Fibroblast of villous mesenchyme (primary cell): ENCODE measurements at places on chromosomes 1 and 21. TPM values are rescaled to one million over a fixed set of nuclear protein-coding genes. Genes with fewer than 3 reads are reported as not detected.

DNA sequence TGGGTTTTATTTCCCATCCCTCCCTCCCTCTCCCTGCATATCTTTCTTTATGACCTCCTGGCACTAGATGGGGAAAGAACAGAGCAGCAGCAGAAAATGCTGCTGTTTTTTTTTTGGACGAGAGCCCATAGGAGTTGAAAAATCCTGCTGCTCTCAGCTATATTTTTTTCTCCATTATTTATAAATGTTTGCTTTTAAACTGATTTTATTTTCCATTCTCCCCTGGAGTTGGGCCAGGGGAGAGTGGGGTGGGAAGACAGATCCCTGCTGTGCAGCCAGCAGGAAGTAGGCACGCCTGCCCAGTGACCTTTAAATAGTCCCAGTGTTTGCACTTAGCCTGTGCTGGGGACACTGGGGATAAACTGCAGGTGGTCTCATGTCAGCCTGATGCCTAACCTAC lies 17.4 kb downstream of the SFT2D2 start:
- DNase-seq = peak; percentile 37

DNA sequence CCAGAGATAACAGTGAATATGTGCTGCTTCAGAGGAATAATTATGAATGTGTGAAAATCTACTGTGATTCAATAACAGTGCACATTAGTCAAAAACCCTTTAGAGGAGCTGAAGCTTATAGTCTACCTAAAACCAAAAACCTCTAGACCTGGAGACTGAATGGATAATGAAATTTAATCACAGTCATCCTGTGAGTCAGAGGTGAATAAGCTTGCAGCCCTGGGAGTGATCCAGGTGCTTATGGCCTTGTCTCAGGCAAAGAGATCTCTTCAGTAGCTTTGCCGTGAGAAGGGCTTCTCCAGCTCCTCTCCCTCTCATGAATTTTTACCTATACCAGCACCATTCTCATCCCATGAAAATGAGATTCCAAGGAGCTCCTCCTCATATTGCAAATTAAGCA lies 81.3 kb upstream of the RGS4 start:
- DNase-seq = no peak

GRCh38 chr1:67019600-67020136 lies 34.3 kb downstream of the SLC35D1 start:
- no peak for DNase-seq

GRCh38 chr21:34690041-34690792 lies 21.4 kb downstream of the CLIC6 start:
- no peak for DNase-seq

DNA sequence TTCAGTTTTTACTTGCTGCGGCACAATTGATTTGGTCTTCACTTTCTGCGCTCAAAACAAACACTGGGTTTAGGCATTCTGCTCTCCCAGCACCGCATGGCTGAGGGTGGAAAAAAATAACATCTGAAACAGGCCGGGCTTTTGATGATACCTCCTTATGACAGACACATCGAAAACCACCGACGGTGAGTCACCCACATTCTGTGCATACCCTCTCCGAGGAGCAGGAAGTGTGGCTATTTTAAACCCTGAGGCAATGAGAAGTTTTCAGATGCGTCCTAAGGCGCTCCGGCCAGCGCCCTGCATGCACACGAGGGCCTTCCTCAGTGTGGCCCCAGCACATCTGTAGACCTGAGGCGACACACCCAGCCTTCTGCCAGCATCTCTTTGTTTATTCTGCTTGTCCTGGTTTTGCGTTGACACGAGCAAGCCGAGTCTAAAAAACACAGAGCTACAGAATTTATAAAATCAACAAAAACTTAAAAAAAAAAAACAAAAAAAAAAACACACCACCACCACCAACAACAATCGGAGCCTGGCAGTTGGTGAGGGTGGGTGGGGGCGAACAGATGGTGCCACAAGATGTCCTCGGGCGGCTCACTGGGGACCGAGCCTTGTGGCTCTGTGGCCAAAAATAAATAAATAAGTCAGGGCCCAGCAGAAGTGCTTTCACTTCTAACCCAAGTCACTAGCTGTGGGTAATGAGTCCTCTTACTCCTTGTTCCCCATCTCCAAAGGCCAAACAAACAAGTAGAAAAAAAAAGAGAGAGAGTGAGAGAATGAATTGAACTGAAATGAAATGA lies 162.6 kb upstream of the IRF2BP2 start:
- DNase-seq = peak; percentile 98

DNA sequence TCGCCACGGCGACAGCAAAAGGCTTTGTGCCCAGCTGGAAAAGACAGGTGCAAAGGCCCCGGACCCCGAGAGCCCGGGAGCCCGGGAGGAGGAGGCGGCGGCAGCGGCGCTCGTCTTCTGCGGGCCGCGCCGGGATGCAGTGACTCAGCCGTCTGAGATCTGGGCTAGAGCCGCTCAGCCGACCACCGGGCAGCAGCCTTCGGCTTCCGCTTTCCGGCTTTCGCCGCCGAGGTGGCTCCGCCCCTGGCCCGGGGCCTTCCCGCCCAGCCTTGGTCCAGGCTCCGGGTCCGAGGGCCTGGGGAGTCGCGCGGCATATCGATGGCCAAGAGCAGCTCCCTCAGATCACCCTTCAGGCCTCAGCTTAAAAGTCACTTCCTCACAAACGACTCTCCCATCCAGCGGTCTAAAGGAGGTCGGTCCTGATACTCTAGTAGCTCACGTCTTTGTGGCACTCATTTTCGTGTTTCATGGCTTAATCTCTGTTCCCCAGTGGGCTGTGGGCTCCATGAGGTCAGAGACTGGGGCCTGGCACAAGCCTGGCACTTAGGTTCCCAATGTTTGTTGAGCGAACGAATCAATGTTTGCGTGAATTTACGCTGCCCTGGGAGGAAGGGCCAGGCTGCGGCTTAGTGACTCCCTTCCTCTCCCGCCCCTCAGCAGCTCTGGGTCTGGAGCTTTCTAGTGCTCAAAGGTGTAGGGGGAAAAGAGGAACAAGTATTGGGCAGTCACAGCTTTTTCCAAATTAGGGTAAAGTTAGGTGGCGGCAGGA lies at the start of gene PHTF1:
Gene PHTF1, minus strand, starts transcription at position 154 of the 769 bp plus-strand sequence. CDS start 783 bp downstream, outside the sequence.
- peak; percentile 79 for DNase-seq

- DNase-seq = no peak
Observed at GRCh38 chr1:208772891-208773290, 528.7 kb upstream of the PLXNA2 start.

DNA sequence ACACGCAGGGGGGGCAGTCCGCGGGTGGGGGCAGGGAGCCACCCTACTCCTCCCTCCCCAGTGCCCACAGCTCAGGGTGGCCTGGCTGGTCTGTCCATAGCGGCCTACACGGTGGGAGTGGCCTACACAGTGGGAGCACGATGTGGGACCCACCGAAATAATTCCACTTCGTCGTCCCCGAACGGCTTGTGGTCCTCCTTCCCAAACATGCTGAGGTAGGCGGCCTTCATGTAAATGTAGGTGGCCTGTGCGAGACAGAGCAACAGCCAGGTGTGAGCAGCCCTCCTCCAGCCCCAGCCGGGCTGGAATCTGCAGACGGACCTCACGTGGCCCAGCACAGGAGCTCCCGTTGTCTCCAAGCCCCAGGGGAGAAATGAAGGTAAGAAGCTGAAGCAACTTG lies 34.4 kb downstream of the TTC39A start:
- DNase-seq = no peak

- DNase-seq = no peak
Observed at GRCh38 chr21:10641107-10641506, 119.7 kb downstream of the TPTE start.

GRCh38 chr1:10514490-10515235 lies 39.9 kb downstream of the PEX14 start:
- DNase-seq = peak; percentile 29

- DNase-seq = no peak
Observed at GRCh38 chr1:29896791-29897714, 660.7 kb downstream of the PTPRU start.

DNA sequence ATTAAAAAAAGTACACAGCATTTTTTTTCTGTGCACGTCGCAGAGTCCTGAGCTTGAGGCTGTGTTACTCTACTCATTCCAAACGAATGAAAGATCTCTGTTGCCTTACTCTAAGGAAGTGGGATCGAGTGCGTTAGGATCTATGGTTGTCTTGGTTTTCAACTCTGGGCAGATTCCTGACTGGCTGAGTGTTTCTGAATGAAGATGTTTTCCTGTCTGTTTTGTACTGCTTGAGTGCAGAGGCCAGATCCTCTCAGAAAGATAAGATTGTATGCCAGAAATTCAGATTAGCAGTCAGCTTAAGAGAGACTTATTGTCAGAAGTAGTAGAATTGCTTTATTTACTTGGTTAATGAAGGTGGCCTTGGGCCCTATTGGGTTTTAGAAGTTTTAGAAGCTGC lies 14.0 kb downstream of the PLA2G2E start:
- DNase-seq = no peak

SPRR2G gene
- not detected in 2 replicates for total RNA-seq

FOXE3 gene
- total RNA-seq = not detected in 2 replicates

RGS7 gene
- under 0.01 and 0.43 TPM in 2 replicates for total RNA-seq

PADI2 gene
- total RNA-seq = under 0.01 and 0.43 TPM in 2 replicates

ASTN1 gene
- not detected in 2 replicates for total RNA-seq
